ENCODE measurements at places on chromosomes 11 and 22.

DNA sequence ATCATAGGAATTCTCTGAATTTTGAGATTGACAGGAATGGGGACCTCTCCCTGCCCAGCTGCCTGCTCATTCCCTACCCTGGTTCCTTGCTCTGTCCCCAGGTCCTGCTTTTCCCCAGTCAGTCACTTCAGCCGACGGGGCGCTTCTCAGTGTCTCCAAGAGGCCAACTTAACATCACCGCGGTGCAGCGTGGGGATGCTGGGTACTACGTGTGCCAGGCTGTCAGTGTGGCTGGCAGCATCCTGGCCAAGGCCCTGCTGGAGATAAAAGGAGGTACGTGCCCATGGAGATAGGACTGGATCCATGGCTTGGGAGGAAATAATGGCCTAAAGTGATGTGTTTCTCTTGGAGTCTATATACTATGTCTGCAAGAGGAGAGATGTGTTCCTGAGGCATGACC, 7.0 kb downstream of the ROBO3 start:
- no peak for DNase-seq

GRCh38 chr11:76599041-76600013, 71.2 kb downstream of the LRRC32 start:
- DNase-seq, result no peak

GRCh38 chr22:47406896-47407295, 644.4 kb downstream of the TBC1D22A start:
- DNase-seq, result no peak

GRCh38 chr11:69022260-69022659, 9.2 kb upstream of the MRGPRF start:
- DNase-seq, result no peak

DNA sequence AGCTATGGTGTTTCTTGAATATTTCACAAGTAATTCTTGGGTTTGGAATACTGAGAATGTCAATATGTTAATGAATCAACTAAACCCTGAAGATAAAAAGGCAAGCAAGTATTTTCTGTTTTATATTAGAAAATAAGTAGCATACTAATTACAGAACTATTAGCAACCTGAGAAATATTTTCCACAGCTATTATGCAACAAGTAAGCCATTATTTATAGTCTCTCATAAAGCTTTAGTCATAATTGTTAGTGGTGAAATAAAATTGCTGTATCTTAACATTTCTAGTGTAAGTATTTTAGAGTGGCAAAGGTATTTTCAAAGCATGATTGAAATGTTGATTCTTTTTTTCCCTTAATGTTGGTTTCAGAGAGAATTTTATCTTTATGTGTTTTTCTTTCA, 53.3 kb downstream of the FAR1 start:
- DNase-seq, result no peak

- no peak for DNase-seq
These were observed 14.1 kb upstream of the LRRC10B start for GRCh38 chr11:61494381-61494961.

DNA sequence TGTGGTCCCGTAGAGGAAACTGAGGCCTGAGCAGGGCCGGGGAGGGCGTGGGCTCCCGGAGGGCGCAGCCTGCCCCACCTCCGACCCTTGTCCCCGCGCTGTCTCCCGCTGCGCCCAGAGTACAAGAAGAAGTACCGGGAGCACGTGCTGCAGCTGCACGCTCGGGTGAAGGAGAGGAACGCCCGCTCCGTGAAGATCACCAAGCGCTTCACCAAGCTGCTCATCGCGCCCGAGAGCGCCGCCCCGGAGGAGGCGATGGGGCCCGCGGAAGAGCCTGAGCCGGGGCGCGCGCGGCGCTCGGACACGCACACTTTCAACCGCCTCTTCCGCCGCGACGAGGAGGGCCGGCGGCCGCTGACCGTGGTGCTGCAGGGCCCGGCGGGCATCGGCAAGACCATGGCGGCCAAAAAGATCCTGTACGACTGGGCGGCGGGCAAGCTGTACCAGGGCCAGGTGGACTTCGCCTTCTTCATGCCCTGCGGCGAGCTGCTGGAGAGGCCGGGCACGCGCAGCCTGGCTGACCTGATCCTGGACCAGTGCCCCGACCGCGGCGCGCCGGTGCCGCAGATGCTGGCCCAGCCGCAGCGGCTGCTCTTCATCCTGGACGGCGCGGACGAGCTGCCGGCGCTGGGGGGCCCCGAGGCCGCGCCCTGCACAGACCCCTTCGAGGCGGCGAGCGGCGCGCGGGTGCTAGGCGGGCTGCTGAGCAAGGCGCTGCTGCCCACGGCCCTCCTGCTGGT, 1.9 kb downstream of the NLRP6 start:
- no peak for DNase-seq

DNA sequence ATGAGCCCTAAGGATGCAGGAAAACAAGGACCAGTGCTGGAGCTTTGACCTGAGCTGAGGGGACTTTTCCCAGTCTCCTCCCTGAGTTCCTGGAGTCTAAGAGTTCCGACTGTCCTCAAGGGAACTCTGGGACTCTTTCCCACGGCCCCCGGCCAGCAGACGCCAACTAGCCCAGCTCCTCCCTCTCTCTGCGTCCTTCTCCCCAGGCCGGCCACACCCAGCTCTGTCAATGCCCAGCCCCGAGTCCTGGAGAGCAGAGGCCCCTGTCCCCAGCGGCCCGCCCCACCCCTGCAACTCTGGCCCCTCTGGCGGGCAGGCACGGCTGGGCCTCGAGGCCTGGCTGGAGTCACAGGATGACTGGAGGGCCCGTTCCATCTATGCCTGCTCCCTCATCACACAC, 29.8 kb downstream of the NECTIN1 start:
- no peak for DNase-seq

- peak; percentile 70 for DNase-seq
These were observed 41.9 kb downstream of the CERK start for GRCh38 chr22:46696229-46696518.

DNA sequence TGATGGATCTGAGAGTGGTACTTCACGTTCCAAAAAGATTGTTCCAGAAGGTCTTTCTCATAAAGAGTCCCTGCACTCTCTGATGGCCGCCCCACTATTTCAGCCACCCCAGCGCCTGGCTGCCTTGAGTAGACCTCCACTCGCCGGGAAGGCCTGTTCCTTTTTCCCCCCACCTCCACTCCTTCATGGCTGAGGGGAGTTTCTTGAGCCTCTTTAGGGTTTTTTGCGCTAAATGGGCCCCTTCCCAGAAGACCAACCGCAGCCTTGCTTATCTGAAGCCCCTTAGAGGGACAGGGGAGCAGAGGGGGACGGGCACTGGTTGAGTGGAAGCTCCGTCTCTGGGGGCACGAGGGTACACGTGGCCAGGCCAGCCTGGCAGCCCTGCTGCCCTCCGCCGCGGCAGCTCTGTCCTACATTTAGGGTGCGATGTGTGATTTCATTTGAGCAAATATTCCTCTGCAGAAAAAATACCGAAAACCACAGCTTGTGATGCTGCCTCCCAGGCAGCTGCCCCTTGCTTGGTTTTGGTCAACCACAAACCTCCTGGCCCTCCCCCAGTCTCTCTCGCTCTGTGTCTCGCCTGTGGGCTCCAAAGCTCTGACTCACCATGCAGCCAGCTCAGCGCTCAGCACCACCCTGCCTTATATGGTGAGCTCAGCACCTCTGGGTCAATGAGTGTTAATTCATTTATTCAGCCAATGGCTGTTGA, 88.7 kb downstream of the TP53I11 start:
- no peak for DNase-seq

GRCh38 chr11:133927690-133928627, 28.8 kb downstream of the IGSF9B start:
- peak; percentile 87 for DNase-seq

DNA sequence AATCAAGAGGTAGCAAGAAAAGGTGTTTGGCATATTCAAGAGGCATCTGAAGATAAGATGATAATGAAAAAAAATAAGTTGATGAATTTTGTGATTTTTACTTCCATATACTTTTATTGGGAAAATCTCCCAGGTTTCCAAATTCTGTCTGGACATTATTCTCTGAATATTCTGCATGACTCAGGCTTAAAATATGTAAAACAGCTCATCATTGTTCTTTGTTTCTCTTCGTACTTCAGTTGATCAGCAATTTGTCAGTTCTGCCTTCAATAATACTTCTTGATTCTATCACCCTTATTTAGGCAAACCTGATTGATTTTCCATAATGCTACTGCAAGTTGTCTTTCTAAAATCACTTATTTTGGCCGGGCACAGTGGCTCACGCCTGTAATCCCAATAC, 30.2 kb downstream of the GTF2H1 start:
- no peak for DNase-seq

DNA sequence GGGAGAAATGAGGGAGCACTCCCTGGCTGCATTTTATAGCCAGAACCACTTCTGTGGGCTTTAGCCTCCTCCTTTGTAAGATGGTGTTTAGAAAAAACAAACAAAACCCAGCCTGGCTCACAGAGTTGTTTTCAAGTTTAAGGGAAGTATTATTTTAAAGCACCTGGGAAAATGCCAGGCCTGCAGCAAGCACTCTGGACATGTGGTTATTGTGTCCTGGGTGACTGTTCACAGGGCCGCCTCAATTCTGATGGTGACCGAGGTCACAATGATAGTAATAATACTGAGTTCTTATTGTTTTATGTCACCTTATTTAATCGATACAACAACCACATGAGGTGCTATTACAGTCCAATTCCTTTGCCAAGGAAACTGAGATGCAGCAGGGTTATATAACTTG, 20.7 kb upstream of the SLC22A12 start:
- DNase-seq, result no peak

GRCh38 chr11:130159657-130160497, at the start of gene ST14:
Gene ST14, plus strand, starts transcription at chr11:130159782. Its CDS starts 198 bp downstream, at chr11:130159980.
- DNase-seq, result peak; percentile 66

GRCh38 chr22:37807410-37808293, at the start of gene GCAT:
Gene GCAT, plus strand, starts transcription at chr22:37807934. Its CDS starts 34 bp downstream, at chr22:37807968.
- peak; percentile 93 for DNase-seq

GRCh38 chr11:111355956-111356659, 23.0 kb downstream of the POU2AF1 start:
- no peak for DNase-seq

DNA sequence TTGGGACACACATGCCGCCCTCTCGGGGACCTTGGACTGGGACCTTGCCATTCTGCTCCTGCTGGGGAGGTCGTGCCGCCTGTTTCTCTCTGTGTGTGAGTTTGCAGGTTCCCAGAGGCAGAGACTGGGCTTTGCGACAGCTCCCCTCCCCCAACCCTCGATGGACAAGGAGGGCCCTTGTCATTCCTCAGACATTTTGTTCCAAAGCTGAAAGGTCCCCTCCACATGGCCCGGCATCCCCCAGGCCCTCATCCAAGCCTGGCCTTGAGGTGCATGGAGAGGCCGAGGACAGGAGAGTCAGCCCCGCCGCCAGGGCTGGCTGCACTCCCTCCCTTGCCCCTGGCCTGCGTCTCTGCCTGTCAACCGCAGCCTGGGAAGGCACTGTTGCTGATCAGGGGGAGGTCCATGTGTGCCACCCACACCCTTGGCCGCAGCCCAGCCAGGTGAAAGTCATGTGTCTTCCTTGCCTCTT, 25.6 kb downstream of the FADS2 start:
- DNase-seq, result no peak

DNA sequence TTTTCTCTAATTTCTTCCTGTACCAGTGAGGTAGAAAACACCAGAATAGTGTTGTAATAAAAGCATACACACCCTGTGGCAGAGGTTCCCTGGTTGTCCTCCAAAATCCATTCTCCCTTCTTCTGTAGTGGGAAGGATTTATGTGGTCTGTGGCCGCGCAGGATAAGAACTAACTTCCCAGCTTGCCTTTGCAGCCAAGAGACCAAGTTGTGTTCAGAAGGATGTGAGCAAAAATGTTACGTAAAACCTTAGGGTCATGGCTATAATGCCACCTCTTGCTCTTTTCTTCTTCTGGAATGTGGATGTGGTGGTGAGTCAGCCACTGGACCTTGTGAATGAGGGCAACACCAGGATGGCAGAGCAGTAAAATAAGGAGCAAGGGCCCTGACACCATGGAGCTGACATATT, 28.4 kb downstream of the CCDC90B start:
- no peak for DNase-seq

DNA sequence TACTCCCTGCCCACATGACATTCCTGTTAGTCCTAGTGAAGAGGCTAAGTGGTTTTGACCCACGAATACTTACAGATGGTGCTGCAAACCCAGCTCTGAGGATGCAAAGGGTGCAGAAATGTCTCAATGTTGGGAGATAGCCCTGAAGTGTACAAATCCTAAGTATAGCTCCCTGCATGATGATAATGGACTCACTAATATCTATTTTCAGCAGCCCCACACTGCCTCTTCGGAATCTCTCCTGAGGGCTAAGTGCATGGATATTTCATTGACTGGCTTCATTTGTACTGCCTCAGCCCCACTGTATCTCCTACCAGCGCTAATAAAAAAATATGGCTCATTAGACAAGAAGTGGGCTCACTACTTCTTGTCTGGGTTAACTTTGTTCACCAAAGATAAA, 114.5 kb downstream of the KIRREL3 start:
- DNase-seq, result no peak

DNA sequence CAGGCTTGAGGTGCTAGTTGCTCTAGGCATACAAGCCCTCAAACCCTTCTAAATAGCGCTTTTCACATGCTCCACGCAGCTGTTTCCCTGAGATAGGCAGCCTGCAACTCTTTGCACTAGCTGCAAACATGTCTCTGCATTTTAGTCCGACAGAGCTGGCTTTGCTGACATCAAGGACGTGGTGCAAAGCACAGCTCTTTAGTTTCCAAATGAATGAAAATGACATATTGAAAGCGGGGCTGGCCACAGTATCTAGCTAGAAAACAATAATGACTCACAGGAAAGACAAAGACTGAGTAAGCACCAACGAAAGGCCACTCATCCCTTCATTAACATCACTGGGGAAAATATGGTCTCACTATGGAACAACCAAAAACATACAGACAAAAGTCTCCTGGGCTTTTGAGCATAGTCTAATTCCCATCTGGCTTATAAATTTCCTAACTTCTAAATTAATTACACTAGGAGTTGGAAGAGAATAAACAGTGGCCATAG, 15.3 kb upstream of the ZC3H12C start:
- DNase-seq, result no peak

- DNase-seq, result no peak
These were observed 421.0 kb downstream of the SOX6 start for GRCh38 chr11:15935373-15935772.

DNA sequence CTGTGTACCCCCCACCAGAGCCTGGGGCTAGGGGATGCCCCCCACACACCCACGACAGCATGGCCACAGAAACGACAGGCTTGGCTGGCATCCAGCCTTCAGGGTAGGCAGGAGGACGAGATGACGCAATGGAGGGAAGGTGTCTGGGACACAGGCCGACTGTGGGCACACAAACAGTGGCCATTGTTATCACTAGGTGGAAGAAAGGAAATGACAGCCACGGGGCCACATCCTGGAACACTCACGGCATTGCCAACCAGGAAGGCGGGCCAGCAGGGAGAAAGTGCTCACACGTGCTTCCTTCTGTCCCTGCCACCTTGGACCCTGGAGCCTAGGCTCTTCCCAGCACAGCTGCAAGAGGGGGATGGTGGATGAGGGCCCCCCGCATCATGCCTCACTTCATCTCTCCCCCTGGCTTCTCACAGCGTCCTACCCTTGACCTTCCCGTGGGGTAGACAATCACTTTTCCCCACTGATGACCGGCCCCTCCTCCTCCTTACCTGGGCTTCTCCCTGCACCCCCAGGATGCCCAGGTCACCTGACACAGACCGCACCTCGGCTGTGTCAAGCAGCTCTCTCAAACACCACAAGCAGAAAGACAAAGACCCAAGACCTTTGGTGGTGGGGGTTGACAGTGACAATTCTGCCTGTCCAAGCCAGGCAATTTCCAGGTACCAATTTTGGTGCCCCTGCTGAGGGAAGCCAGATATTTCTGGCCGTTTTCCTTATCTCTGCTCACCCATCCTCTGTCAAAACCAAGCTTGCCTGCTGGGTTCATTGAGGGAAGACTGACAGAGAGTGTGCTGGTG, 8.6 kb downstream of the PLA2G6 start:
- peak; percentile 9 for DNase-seq
